Heart left ventricle (tissue), 16 donors: ENCODE measurements at places on chromosomes 7 and 10. TPM values are rescaled to one million over a fixed set of nuclear protein-coding genes. Genes with fewer than 3 reads are reported as not detected.

The MKX gene
- polyA plus RNA-seq: 0.06 TPM

DNA sequence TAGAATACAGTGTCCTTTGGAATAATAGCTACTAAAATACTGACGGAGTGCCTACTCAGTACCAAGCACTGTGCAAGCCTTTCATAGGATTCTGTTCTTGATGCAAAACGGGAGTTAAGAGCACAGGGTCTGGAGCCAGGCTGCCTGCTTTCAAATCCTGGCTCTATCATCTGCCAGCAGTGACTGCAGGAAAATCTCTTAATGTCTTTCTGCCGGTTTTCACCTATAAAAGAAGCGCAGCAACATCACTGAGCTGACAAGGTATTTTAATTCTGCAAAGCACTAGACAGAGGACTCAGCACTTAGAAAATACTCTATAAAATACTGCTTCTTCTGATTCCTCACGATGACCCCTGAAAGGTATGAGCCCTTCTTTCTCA, 659 bp downstream of the FIGNL1 start:
- DNase-seq: no peak
- H3K27ac ChIP-seq: peak overlapping the region; percentile 80
- H3K27me3 ChIP-seq: no peaks in the 10 kb centered on the region
- H3K36me3 ChIP-seq: peaks cover 27% of the 10 kb centered on the region
- H3K4me1 ChIP-seq: peaks cover 4% of the 10 kb centered on the region

GRCh38 chr7:15104411-15105092, 202.0 kb upstream of the DGKB start:
- DNase-seq: no peak
- H3K4me1 ChIP-seq: no peaks in the 10 kb centered on the region
- H3K27me3 ChIP-seq: no peaks in the 10 kb centered on the region
- no peak overlapping the region for H3K27ac ChIP-seq

DNA sequence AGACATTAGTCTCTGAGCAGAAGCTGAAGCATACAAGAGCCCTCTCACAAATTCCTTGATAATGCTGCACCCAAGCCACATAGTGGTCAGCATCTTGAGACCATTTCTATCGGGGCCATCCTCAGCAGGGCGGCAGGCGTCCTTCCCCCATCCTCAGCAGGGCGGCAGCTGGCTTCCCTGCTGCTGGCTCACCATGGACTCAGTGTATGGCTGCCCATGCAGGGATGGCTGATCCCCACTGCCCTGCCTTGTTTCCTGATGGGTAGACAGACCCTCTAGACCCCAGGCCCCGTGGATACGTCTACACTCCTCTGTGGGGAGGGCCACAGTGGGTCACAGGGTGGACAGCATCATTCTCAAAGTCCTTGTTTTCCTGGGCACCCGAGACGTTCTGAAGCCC, 406.8 kb downstream of the TCERG1L start:
- no peaks in the 10 kb centered on the region for H3K4me1 ChIP-seq
- no peak overlapping the region for H3K27ac ChIP-seq
- no peak for DNase-seq
- H3K4me3 ChIP-seq: no peak overlapping the region

GRCh38 chr7:28243861-28244260, 63.3 kb upstream of the JAZF1 start:
- no peak overlapping the region for H3K27ac ChIP-seq
- H3K36me3 ChIP-seq: no peaks in the 10 kb centered on the region
- no peaks in the 10 kb centered on the region for H3K27me3 ChIP-seq
- H3K4me1 ChIP-seq: no peaks in the 10 kb centered on the region

The ZNF862 gene
- polyA plus RNA-seq: 6.9 TPM

DNA sequence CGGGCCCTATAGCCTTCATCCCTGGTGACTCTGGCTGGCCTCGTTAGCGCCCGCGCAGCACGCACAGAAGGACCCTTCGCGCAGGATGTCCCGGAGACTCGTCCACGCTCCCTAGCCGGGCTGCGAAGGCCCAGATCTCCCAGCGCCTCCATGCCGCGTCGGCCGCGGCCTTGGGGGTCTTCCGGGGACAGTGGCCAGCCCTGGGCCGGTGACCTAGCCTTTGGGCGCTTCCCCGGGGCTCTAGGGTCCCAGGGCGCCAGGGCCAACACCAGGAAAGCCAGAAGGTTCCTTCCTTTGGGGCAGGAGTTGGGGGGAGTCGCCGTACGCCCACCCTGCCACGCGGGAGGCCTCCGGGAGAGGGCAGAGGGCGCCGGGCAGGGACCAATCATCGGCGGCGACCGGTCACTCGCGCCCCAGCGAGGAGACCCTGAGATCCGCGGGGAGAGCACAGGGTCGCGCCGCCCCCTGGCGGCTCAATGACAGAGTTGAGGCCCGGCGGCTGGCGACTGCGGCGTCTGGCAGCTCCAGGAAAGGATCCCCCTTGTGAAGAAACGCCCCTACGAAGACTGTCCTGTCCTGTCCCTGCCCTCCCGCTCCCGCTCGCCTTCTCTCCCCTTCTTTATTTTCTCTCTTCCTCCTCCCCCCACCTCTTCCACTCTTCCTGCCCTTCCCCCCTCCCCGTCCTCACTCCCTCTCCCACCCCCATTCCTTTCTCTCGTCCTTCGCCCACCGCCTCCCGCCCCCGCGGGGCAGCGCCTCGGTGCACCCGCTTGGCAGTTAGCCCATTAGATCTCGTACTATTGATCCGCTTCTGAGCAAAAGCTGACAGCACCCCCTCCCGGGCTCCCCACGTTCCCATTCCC, 62.3 kb upstream of the LBX1 start:
- no peaks in the 10 kb centered on the region for H3K36me3 ChIP-seq
- peaks cover 25% of the 10 kb centered on the region for H3K4me1 ChIP-seq
- DNase-seq: peak; percentile 70
- H3K27me3 ChIP-seq: peaks cover 58% of the 10 kb centered on the region

DNA sequence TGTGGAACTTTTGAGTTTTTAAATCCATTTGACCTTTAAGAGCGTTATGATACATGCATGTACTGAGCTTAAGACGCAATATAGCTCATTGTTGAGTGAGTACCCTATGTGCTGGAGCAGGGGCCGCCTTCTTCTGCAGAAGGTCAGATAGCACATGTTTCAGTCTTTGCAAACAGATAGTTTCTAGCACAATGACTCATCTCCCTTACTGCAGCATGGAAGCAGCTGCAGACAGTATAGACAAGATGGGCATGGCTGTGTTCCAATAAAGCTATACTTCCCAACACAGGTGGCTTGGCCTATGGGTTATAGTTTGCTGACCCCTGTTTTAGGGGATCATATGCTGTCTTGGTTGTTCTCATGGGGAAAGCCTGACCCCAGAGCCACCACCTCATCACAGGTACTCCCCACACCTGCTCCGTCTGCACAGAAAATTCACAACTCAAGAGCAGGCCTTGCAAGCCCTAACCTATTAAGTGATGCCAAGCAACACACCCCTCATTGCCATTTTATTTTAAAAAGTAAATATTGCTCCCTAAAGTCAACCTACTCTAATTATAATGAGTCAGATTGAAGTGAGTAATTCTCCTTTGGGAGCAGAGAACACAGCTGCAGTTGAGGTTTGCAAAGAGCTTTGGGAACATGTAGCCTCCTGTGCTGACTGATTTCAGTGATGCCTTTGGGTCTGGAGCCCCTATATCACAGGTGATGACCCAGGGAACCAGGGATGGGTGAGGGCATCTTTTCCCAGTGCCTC, 330.1 kb downstream of the PAXIP1 start:
- no peak overlapping the region for H3K4me3 ChIP-seq
- no peaks in the 10 kb centered on the region for H3K36me3 ChIP-seq
- no peak overlapping the region for H3K27ac ChIP-seq
- no peaks in the 10 kb centered on the region for H3K27me3 ChIP-seq
- no peaks in the 10 kb centered on the region for H3K4me1 ChIP-seq
- DNase-seq: no peak

DNA sequence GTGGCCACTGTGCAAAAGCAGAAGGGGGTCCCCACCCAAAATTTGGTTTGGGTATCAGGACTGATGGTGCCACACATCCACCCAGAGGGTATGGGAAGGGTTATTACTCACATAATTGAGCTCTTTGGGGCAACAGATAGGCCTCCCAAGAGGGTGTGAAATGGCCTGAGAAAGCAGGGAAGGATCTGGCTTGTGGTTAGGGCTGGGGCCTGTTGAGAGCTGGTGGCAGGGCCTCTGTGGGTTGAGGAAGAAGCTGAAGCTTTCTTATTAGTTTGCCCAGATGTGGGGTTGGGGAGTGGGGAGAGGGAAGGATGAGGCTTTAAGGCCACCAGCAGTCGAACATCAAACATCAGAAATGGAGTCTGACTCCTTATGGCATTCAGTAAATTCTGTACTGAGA, 18.3 kb upstream of the MKI67 start:
- DNase-seq: no peak
- H3K4me3 ChIP-seq: no peak overlapping the region
- H3K27me3 ChIP-seq: no peaks in the 10 kb centered on the region
- no peak overlapping the region for H3K27ac ChIP-seq

The NME8 gene
- not detected for polyA plus RNA-seq

The CABCOCO1 gene
- not detected for polyA plus RNA-seq

DNA sequence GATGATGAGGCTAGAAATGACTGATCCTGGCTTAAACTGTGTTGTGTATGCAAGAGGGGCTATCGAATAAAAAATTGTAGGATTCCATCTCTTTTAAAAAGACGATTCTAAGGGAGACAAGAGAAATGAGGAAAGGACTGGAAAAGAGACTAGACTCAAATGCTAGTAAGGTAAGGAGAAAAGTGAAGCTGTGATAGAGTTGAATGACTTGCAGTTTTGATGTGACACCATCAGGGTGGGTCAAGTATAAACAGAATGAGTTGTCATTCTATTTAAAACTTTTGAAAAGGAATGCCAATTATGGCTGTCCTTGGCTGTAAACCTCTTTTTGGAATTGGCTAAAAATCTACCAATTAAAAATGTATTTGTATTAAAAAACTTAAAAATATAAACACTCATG, 184.5 kb upstream of the PHF14 start:
- H3K27ac ChIP-seq: no peak overlapping the region
- no peak overlapping the region for H3K4me3 ChIP-seq
- no peak for DNase-seq
- no peaks in the 10 kb centered on the region for H3K36me3 ChIP-seq
- H3K4me1 ChIP-seq: no peaks in the 10 kb centered on the region
- H3K27me3 ChIP-seq: no peaks in the 10 kb centered on the region

GRCh38 chr10:77820349-77820748, 106.2 kb downstream of the DLG5 start:
- no peaks in the 10 kb centered on the region for H3K27me3 ChIP-seq
- no peaks in the 10 kb centered on the region for H3K4me1 ChIP-seq
- no peak overlapping the region for H3K4me3 ChIP-seq
- no peak for DNase-seq
- H3K27ac ChIP-seq: no peak overlapping the region

The TMEM236 gene
- 0.25 TPM for polyA plus RNA-seq

The LLCFC1 gene
- polyA plus RNA-seq: not detected

DNA sequence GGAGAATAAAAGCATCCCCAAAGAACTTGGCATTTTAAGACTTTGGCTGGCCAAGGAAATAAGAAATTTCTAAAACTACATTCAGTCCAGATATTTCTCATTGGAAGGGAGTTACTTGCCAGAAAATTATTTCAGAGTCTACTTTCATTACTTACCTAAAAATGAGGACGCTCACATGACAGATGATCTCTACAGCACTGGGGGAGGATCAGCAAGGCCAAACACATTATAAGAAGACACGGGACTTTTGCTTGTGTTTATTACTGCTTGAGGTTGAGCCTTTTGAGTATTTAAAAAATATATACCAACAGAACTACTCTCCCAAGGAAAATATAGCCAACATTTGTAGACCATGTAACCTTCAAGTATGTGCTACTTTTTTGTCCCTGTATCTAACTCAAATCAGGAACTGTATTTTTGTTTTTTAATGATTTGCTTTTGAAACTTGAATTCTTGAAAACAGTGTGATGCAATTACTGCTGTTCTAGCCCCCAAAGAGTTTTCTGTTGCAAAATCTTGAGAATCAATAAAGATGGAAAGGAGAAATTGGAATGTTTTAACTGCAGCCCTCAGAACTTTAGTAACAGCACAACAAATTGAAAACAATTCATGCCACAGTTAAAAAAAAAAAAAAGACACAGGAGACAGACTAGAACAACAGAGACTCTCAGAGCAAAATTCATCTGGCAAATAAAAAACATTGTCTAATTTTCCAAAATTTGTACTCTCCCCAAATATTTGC, 128.1 kb downstream of the ZNF438 start:
- no peak overlapping the region for H3K27ac ChIP-seq
- peaks cover 9% of the 10 kb centered on the region for H3K36me3 ChIP-seq
- no peaks in the 10 kb centered on the region for H3K27me3 ChIP-seq
- H3K4me3 ChIP-seq: no peak overlapping the region

The EBLN1 gene
- not detected for polyA plus RNA-seq

DNA sequence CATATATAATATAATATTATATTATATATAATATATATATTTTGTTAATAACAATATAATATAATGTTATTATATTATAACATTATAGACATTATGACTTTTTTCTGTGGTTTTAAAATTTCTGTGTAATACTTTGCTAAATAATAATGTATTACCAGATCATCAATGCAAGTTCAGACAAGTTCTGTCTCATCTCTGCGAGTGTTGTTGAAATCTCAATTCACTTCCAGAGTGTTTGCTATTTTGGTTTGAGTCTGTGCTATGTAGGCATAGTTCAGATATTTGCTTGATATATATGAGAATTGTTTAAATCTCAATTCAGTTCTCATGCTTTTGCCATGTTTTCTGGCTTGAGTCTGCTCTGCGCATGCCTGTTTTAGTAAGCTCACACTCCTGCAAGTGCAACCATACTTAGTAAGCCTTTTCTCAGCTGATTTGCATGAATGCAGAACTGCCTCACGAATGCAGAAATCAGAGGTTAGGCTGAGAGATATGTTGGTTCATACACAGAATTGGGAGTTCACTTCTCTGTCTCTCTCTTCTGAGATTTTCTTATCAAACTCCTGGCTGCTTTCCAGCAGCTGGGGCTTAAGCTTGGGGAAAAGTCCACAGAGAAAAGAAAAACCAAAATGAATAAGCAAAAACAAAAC, 830.2 kb upstream of the SORCS1 start:
- no peak overlapping the region for H3K4me3 ChIP-seq
- no peak for DNase-seq
- no peak overlapping the region for H3K27ac ChIP-seq

The ZNF239 gene
- polyA plus RNA-seq: 1.9 TPM

DNA sequence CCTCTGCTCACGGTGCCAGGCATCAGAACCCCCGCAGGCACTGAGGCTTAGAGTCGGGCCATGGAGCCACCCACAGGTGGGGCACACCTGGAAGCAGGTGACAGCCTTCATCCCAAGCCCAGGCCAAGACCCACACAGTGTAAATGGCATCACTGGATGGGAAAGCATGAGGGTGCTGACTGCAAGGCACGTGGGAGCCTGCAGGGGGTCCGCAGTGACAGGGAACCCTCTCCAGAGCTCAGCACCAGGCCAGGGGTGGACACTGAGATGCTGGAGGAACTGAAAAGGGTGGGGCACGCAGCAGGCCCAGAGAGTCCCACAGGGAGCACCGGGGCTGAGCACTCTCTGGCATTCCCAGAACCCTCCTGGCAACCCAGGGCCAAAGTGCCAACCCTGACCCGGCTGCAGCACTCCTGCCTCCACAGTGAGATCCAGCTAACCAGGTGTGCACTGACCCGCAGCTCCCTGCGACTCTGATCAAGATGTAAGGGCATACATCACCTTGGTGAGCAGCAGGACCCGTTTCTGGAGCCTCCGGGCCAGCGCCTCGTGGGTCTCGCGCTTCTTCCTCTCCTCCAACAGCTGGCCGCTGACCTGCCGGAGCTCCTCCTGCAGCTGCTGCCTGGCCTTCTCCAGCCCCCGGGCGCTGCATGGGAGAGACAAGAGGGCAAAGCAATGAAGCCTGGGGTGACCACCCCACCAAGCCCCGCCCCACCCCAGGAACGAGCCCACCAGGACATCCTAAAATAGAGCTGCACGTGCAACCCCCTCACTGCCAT, 163.9 kb downstream of the MAD1L1 start:
- no peak overlapping the region for H3K27ac ChIP-seq
- no peaks in the 10 kb centered on the region for H3K27me3 ChIP-seq
- DNase-seq: no peak
